Activated gamma-delta T cell (primary cell): ENCODE measurements at places on chromosomes 11 and 22.

DNA sequence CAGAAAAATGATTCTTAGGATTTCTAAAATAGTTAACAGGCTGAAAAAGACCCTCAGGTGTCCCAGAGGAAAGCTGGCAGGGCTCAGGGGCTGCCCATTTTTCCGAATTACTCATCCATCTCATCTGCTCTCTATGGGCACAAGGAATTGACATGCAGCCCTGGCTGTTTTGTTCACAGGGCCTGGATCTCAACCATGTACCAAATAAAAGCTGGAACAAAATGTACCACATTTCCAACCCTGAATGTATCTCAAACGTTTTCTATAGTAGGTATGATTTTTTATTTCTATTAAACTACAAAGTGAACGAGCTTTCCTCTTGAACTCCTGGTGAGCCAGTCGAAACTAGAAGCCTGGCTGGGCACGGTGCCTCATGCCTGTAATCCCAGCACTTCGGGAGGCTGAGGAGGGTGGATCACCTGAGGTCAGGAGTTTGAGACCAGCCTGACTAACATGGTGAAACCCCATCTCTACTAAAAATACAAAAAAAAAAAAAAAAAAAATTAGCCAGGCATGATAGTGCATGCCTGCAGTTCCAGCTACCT, 43.8 kb upstream of the RASD2 start:
- DNase-seq = no peak

DNA sequence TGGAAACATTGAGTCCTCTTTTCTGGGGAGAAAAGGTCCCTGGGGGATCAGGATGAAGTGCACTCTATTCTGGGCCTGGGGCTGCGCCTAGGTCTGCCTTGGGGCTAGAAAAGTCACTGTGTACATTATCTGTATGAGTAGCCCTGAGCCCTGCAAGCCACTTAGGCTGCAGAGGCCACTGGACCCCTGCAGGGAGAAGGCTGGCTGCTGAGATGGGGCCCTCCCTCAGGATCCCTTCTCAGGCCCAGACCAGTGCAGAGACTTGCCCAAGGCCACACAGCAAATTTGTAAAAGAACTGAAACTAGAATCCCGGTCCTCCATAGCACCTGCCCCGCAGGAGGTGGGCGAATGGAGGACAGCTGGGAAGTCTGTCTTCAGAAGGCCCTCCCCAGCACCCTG, 26.8 kb upstream of the HMOX1 start:
- no peak for DNase-seq

- DNase-seq = no peak
Measured at GRCh38 chr11:20457934-20458680, 70.6 kb downstream of the PRMT3 start.

- DNase-seq = no peak
Measured at GRCh38 chr11:71332447-71332846, 80.1 kb upstream of the SHANK2 start.

GRCh38 chr11:74123008-74123448, 47.8 kb downstream of the C2CD3 start:
- DNase-seq = no peak

DNA sequence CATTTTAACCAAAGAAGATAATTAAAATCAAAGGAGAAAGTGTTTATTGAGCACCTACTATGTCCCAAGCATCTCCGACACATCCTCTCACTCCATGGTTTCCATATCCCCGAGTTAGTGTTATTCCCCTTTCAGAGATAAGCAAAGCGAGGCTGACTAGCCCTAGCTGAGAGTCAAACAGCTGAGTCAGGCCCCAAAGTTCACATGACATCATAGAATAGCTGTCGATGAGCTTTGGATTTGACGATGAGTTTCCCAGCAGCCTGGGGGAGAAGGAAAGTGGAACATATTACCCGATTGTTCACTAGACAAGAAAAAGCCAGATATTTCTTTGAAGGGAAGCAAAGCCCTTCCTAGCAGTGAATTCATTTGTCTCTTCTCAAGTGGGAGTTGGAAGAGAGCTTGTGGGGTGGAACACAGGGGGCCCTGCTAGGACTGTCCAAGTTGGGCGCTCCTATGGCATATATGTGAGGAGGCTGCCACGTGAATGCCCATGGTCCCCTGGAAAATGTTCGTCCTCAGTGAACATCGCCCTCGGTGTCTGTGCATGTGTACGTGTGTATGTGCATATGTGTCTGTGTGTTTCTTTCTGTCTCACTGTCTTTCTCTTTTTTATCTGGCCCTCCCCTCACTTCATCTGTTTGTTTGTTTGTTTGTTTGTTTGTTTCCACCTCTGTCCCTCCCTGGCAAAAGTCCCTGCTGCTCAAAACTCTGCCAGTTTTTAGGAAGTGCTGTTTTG, 493 bp upstream of the CYTH4 start:
- no peak for DNase-seq

GRCh38 chr11:34356913-34357700, 703 bp downstream of the ABTB2 start:
- peak; percentile 34 for DNase-seq

- DNase-seq = no peak
Measured at GRCh38 chr11:22082178-22082577, 110.7 kb upstream of the ANO5 start.

DNA sequence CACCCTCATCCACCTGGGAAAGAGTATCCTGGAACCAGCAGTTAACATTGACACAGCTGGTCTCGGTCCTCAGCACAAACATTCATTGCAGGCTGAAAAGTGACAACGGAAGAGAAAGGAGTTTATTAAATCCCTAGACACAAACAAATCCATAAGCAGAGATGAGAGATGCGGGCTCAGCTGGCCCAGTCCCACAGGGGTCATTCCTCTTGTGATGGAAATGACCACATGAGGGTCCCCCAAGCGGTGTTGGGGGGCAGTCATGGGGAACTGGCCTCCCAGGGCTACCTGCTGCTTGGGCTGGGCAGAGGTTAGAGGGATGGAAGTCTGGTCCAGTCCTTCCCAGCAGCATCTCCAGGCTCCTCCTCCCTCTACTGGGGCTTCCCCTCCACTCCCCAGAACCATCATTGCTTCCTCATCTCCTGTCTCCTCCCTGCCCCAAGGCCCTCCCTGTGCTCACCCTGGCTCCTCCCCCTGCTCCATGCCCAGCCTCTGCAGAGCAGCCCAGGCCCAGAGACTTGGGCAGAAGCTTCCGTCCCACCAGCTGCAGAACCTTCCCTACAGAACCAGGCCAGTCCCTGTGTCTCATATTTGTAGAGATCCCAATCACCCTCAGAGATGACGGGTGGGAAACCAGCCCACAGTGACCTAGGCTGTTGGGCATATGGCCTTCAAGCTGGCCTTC, 5.4 kb upstream of the IGLL5 start:
- no peak for DNase-seq

DNA sequence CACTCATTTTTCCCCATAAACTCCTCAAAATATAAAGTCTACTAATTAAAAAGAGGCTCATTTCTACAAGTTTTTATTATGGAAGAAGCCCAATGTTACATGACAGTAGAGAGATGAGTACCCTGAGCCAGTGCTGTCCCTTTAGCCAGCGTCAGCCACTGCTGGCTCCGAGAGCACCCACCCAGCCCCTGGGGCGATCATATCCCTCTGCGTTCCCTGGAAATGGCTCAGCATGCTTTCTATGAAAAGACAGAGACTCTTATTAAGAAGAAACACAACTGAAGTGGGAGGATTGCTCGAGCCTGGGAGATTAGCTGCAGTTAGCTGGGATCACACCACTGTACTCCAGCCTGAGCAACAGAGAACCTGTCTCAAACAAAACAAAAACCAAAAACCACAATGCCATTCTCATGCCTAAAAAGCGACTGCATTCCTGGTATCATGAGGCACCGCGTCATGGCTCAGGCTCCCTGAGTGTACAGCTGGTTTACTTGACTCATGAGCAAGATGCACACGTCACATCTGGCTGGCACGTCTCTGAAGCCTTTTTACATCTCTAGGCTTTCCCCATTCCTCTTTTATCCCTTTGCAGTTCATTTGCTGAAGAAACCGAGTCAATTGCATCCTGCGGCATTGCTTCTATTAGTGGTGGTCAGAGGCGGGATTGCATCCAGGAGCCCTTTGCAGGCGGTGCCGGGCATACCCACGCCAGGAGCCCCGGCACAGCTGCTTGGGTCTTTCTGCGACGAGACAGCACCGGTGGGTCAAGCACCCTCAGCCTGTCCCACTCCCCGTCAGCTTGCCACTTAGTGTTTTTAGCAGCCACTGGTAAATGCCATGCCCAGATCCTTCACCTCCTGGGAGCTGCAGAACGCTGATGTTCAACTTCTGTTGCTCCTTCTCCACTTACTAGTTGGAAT, 119.9 kb downstream of the CTTN start:
- no peak for DNase-seq

GRCh38 chr11:6745465-6746015, 26.2 kb downstream of the OR2AG2 start:
- no peak for DNase-seq

DNA sequence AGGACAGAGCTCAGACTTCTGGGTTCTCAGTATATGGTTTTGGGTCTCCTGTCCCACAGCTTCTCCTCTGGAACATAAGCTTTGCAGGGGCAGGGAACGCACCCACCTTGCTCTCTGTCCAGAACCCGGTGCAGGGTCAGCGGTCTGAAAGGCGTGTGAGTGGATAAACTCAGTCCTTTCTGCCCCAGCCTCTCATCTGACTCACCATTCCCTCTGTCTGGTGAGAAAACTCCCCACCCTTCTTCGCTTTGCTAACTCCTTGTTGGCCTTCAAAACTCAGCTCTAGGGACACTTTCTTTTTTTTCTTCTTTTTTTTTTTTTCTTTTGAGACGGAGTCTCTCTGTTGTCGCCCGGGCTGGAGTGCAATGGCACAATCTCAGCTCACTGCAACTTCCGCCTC, 68.9 kb upstream of the NUP50 start:
- DNase-seq = no peak

GRCh38 chr11:36054628-36055027, 110.8 kb downstream of the LDLRAD3 start:
- no peak for DNase-seq

GRCh38 chr11:131038597-131038996, 122.3 kb upstream of the SNX19 start:
- no peak for DNase-seq
